ENCODE measurements at places on chromosomes 1 and 21.

DNA sequence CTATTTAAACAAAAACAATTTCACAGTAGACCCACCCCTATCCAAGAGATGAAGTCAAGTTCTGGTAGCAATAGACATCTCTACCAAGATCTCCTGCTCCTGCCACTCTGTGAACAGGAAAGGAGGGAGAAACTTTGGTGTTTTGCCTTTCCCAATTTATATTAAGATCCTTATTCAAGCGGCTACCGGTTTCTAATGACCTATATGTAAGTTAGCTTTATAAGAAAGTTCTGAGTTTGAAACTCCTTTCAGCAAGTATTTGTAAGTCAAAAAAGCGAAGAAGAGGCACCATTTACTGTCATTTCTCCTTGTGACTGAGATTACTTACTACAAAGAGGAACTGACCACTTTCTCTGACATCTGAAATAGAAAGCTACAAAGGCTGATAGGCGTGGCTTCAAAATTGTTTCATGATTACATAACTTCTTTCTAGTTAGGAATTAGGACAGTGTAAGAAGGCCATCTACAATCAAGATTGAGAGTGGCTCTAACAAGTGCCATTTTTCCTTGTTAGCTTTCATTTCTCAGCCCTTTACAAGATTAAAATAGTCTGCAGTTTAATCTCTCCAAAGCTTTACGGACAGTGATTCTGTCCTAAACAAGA, at the start of gene MNDA:
Gene MNDA (plus strand): TSS at position 448 of the 604 bp plus-strand sequence. CDS start 10,803 bp downstream, outside the sequence.
- no peak for DNase-seq

DNA sequence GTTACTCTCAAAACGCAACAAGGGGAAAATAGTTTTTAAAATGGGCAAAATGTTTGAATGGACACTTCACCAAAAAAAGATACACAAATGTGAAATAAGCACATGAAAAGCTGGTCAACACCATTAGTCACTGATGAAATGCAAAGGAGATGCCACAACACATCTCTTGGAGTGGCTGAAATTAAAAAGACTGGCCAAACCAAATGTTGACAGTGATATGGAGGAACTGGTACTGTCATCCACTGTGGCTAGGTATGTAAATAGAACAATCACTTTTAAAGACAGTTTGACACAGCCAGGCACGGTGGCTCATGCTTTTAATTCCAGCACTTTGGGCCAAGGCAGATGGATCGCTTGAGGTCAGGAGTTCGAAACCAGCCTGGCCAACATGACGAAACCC, 91.1 kb downstream of the POFUT2 start:
- DNase-seq = no peak

DNA sequence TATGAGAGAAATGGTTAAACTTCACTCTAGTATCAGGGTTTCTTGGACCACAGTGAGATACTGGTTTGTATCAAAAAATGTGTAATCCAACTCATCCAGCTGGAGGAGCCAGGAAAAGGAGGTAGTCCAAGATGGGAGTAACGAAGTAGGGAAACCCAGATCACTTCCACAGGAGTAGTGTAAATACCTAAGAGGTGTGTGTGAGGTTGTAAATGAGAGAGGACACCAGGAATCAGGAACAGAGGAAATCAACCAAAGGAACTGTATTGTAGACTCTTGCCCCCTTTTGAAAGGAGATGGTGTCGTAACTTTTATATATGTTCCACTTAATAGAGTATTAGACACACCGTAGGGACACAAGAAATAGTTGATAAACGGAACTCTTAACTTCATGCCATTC, 19.7 kb upstream of the TLCD4 start:
- no peak for DNase-seq

DNA sequence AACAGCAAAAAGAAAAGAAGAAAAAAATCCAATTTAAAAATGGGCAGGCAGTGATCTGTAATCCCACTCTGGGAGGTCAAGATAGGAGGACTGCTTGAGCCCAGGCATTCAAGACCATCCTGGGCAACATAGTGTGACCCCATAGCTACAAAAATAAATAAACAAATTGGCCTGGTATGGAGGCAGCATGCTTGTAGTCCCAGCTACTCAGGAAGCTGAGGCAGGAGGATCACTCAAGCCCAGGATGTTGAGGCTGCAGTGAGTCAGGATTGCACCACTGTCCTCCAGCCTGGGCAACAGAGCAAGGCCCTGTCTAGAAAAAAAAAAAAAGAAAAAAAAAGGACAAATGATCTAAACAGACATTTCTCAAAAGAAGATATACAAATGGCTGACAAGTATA, 99.6 kb downstream of the EIF4G3 start:
- DNase-seq = no peak

DNA sequence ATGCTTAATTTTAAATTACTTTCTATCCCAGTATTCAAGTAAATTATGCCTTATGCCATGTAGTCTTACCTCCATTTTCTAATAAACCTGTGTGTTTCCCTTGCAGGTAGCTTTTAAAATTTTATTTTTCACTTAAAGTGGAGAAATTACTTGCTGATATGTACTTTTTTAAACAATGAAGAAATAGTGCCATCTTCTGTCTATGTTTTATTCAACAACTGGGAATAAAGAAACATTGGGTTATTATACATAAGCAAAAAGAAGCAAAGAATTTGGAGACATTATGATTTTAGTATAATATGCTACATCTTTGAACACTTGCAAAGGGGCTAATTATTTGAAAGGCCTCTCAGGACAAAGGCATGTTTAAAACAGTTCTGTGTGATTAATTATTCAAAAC, 1912.9 kb downstream of the MRPL39 start:
- no peak for DNase-seq

DNA sequence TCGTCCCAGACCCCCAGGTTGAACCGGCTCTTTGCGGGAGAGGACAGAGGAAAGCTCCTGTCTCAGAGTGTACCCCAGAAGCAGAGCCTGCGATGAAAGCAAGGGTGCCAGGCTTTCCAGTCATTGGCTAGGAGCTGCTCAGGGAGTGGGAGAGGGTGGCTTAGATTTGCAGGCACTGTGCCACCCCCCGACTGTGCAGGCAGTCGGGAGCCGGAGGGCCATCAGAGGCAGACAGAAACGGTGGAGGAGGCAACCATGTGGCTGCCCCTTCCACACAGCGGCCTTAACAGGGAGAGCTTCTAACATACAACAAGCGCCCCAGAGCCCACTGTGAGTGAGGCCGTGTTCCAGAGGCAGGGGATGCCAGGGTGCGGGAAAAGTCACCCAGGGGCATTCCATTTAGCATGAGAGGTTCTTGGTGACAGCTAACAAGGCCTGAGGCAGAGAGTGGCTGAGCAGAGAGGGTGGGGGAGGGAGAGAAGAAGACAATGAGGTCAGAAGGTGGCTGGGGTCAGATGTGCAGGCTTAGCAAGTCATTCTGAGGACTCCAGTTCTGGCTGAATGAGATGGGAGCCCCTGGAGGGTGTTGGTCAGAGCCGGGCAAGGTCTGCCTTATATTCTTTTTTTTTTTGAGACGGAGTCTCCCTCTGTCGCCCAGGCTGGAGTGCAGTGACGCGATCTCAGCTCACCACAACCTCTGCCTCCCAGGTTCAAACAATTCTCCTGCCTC, 9.5 kb upstream of the C1orf167 start:
- DNase-seq = no peak

DNA sequence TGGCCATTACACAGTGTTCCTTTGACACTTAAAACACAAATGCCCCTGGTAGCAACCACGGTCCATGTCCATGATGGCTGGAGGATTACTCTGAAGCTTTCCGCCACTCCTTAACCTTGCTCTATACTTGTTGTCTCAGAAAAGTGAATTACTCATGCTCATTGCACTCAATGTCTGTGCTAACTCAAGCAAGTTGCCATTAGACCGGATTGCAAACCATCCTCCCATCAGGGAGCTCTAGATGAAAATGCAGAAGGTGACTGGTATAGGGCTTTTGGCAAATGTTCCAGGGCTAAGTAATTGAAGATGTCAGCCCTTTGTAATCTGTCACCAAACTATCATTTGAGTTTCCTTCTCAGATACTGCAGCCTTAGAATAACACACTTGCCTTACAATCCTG, 1288.3 kb upstream of the B3GALT2 start:
- no peak for DNase-seq

DNA sequence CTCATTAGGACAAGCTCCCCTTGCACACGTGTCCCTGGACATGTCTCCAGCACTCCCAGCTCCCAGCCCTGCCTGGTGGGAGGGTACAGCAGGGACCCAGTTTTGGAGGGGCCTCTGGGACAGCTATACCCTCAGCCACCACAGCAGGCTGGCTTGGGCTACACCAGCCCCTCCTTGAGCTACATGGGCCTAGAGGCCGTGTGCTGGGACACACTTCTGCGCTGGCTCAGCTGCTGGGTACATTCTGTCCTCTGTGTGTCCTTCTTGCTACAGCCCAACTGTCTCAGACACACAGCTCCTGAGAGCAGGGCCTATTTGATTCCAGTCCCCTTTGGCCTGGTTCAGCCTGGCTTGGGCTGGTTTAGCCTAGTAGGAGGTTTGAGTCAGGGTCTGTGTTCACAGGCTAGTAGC, 26.7 kb downstream of the DMAP1 start:
- DNase-seq = no peak
